ENCODE measurements at places on chromosomes 2 and 18. TPM values are rescaled to one million over a fixed set of nuclear protein-coding genes. Genes with fewer than 3 reads are reported as not detected.

DNA sequence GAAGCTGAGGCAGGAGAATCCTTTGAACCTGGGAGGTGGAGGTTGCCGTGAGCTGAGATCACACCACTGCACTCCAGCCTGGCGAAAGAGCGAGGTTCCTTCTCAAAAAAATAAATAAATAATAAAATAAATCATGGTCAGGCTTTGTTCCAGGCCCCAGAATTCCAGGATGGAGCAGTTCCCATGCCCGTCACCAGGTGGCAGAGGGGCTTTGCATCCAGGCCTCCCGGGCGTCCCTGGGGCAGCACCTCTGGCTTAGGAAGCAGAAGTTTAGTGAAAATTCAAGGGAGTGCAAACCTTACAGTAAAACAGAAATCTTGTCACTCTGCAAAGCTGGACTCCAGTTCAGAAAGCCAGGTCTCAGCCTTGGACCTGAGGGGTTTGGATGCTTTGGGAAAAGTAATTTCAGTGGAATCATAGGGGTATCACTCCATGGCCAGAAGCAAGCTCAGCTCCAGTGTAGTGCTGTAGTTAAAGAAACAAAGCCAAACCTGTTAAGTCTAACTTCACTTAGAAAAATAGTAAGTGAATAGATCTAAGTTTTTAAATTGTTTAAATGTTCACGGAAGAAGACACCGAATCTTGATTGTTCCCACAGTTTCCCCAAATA lies 512.7 kb downstream of the CMPK2 start:
- H3K27me3 ChIP-seq: no peaks in the 10 kb centered on the region
- H3K36me3 ChIP-seq: no peaks in the 10 kb centered on the region
- H3K4me1 ChIP-seq: no peaks in the 10 kb centered on the region
- DNase-seq: no peak

DNA sequence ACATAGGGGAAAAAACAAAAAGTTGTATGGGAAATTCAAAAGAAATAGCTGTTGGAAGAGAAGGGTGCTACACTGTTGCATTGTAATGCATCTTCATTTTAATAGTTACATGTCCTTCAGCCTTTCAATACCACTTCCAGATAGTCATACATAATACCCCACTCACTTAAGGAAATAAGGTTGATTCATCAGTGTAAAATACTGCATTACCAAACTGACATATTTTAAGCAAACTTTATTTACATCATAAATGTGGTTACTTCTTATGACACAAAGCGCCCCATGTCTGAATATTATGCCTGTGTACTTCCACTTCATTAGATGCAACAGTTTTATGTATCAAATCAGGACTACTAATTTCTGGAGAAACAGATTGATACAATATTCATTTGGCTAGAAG lies 4.5 kb downstream of the RBMS1 start:
- no peak overlapping the region for H3K27ac ChIP-seq
- no peaks in the 10 kb centered on the region for H3K36me3 ChIP-seq
- no peak for DNase-seq
- peaks cover 11% of the 10 kb centered on the region for H3K4me1 ChIP-seq

DNA sequence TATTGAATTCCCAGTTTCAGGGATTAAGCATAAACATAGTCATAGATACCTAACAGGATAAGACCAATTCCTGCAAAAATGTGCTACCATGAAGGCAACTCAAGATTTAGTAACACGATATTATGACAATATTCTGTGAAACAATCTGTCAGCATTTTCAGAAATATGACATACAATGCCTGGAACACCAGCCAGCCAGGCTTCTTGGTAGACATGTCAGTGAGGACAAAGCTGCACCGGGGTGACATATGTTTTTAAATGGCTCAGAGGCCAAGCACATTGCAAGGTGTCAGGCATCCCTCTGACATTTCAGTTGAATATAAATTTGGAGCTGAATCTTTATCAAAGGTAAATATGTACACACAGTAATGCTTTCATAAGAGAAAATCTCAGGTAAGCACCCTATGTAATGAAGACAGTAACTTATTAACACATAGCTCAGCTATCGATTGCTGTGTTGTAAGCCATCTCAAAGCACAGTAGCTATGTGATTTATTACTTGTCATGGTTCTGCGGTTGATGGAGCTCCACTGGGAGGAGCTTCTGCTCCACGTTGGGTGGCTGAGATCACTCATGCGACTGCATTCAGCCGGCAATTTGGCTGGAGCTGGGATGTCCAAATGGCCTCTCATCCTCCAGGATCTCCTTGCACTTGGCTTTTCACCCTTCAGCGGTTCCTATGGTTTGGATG lies 31.9 kb upstream of the EML6 start:
- DNase-seq: no peak
- H3K4me1 ChIP-seq: no peaks in the 10 kb centered on the region
- no peaks in the 10 kb centered on the region for H3K27me3 ChIP-seq
- H3K36me3 ChIP-seq: no peaks in the 10 kb centered on the region
- H3K4me3 ChIP-seq: no peak overlapping the region
- no peak overlapping the region for H3K27ac ChIP-seq

GRCh38 chr18:68840554-68841263 lies 42.8 kb downstream of the CCDC102B start:
- H3K4me1 ChIP-seq: no peaks in the 10 kb centered on the region
- no peaks in the 10 kb centered on the region for H3K36me3 ChIP-seq
- no peak overlapping the region for H3K27ac ChIP-seq
- no peaks in the 10 kb centered on the region for H3K27me3 ChIP-seq

GRCh38 chr2:235413064-235413463 lies 80.8 kb upstream of the AGAP1 start:
- no peaks in the 10 kb centered on the region for H3K36me3 ChIP-seq
- H3K4me1 ChIP-seq: no peaks in the 10 kb centered on the region
- no peak for DNase-seq
- H3K4me3 ChIP-seq: no peak overlapping the region
- H3K27ac ChIP-seq: no peak overlapping the region

- H3K4me1 ChIP-seq: peaks cover 49% of the 10 kb centered on the region
- H3K4me3 ChIP-seq: no peak overlapping the region
- peak overlapping the region; percentile 98 for H3K27ac ChIP-seq
Measured at GRCh38 chr2:88074150-88074549, 6.5 kb downstream of the SMYD1 start.

DNA sequence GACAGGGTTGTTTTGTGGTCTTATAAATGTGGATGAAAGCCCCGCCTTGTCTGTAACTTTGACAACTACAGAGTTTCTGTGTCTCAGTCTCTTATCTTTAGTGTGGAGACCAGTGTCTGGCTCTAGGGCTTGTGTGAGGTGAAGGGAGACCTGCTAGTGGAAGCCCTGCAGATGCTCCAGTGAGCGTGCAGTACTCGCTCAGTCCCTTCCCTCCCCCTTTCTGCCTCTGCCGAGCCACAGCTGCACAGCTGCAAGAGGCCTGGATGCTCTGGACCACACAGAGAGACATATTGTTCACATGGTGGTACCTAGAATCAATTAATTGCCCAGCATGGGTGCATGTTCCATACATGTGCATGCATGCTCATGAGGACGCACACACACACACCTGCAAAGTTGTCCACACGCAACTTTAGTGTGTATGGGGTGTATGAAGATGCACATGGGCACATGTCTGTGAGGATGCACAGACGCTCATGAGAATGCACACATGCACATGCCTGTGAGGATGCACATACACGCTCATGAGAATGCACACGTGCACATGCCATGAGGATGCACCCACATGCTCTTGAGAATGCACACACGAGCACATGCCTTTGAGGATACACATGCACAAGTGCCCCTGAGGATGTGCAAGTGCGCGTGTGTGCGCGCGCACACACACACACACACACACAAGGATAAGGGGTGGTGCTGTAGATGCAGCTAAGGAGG lies 282.1 kb upstream of the HS6ST1 start:
- H3K4me3 ChIP-seq: no peak overlapping the region
- H3K36me3 ChIP-seq: no peaks in the 10 kb centered on the region
- H3K27me3 ChIP-seq: peaks cover 58% of the 10 kb centered on the region
- DNase-seq: no peak
- H3K4me1 ChIP-seq: no peaks in the 10 kb centered on the region

GRCh38 chr2:127516041-127516762 lies 10.1 kb downstream of the IWS1 start:
- no peak for DNase-seq
- no peaks in the 10 kb centered on the region for H3K36me3 ChIP-seq
- H3K4me1 ChIP-seq: peaks cover 7% of the 10 kb centered on the region
- H3K4me3 ChIP-seq: no peak overlapping the region
- peak overlapping the region; percentile 14 for H3K27ac ChIP-seq
- no peaks in the 10 kb centered on the region for H3K27me3 ChIP-seq

DNA sequence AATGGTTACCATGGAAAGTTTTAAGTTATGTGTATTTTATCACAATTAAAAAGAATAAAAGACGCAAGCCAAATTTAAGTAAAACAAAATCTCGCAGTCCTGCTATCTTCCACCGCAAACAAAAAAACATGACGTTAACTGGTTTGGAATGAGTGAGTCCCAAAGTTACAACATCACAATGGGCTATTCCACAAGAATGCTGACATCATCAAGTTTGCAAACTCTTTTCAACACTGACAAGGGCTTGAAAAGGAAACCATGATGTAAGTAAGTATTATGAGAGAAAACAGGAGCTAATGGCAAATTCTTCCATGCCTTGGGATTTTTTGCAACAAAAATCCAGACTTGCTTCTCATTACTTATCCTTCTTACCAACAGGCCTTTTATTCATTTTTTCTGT lies 31.1 kb downstream of the SIGLEC15 start:
- H3K4me1 ChIP-seq: peaks cover 9% of the 10 kb centered on the region
- peak; percentile 97 for DNase-seq
- H3K4me3 ChIP-seq: no peak overlapping the region
- no peak overlapping the region for H3K27ac ChIP-seq
- no peaks in the 10 kb centered on the region for H3K27me3 ChIP-seq

GRCh38 chr2:96907115-96908041 lies 37.5 kb upstream of the SEMA4C start:
- peak overlapping the region; percentile 94 for H3K27ac ChIP-seq
- peak; percentile 63 for DNase-seq
- H3K4me1 ChIP-seq: peaks cover 34% of the 10 kb centered on the region
- no peaks in the 10 kb centered on the region for H3K36me3 ChIP-seq
- H3K4me3 ChIP-seq: no peak overlapping the region

DNA sequence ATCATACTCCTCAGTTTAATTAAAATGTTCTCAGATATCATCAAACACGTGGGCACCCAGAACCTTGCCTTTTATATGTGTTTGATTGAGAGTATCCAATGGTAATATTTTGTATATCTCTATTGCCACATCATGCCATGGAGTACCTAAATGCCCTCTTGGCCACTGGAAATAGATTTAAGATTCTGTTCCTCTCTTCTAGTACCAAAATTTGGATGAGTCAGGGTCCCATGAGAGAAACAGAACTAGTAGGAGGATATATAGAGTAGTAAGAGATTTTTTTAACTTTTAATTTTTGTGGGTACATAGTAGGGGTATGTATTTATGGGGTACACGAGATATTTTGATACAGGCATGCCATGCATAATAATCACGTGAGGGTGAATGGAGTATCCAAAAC lies 9.6 kb upstream of the ZAP70 start:
- H3K4me3 ChIP-seq: no peak overlapping the region
- no peak for DNase-seq
- no peaks in the 10 kb centered on the region for H3K27me3 ChIP-seq
- H3K27ac ChIP-seq: no peak overlapping the region

- H3K36me3 ChIP-seq: no peaks in the 10 kb centered on the region
- H3K27ac ChIP-seq: no peak within 1 kb of the TSS
- peaks cover 28% of the 10 kb centered on the region for H3K27me3 ChIP-seq
- H3K4me1 ChIP-seq: no peaks in the 10 kb centered on the region
Measured at GRCh38 chr2:142131010-142131669, at the start of gene LRP1B. TSS of gene LRP1B (minus strand) at chr2:142131016. CDS start at chr2:142130729, 287 bp downstream.

DNA sequence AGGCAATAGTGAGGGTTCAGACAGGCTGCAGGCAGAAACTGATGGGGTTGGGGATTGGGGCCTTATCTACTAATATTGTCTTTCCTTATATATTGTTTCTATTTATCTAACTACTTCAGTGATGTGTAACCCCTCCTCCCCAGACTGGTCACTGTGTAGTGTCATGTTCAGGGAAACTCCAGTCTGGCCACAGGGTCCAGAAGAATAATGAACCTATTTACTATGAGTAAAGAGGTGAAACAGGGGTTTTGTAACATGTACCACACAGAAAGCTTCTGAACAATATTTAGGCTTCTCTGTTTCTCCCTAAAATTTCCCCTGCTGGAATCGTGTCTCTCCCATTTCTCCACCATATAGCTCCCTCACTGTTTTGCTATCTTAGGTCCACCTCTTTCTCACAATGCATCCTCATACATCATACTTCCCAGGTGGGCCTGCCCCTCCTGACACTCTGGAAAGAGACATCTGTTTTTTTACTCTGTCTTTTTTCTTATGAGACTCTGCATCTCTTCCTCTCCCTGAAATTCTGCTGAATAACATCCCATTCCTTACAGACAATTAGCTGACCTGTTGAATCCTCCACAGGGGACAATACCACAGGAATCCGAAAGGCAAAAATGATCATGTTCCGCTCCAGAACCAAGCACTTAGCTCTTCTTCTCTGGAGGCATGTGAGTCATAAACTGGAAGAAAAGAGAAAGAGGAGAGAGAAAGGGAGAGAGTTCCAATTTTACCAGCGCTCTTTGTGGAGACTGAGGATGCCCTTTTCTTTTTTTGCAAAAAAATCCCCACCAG lies 154.8 kb downstream of the ZEB2 start:
- no peak for DNase-seq
- H3K36me3 ChIP-seq: no peaks in the 10 kb centered on the region
- H3K4me3 ChIP-seq: no peak overlapping the region
- H3K4me1 ChIP-seq: no peaks in the 10 kb centered on the region

GRCh38 chr18:33051407-33051806 lies 278.6 kb upstream of the KLHL14 start:
- no peak for DNase-seq
- no peak overlapping the region for H3K27ac ChIP-seq
- H3K36me3 ChIP-seq: no peaks in the 10 kb centered on the region
- H3K27me3 ChIP-seq: no peaks in the 10 kb centered on the region

- no peaks in the 10 kb centered on the region for H3K36me3 ChIP-seq
- DNase-seq: no peak
- H3K27me3 ChIP-seq: peaks cover 3% of the 10 kb centered on the region
- H3K4me1 ChIP-seq: no peaks in the 10 kb centered on the region
- H3K27ac ChIP-seq: no peak overlapping the region
Measured at GRCh38 chr18:59202258-59202820, 17.6 kb upstream of the GRP start.

- H3K4me1 ChIP-seq: peaks cover 32% of the 10 kb centered on the region
- peak overlapping the region; percentile 83 for H3K27ac ChIP-seq
- peak; percentile 83 for DNase-seq
- H3K27me3 ChIP-seq: no peaks in the 10 kb centered on the region
- H3K4me3 ChIP-seq: peak overlapping the region; percentile 8
- no peaks in the 10 kb centered on the region for H3K36me3 ChIP-seq
Measured at GRCh38 chr2:222399038-222399783, 25.1 kb upstream of the SGPP2 start.

GRCh38 chr2:157233506-157233905 lies 24.0 kb upstream of the GALNT5 start:
- H3K4me1 ChIP-seq: no peaks in the 10 kb centered on the region
- no peak overlapping the region for H3K4me3 ChIP-seq

- H3K4me3 ChIP-seq: no peak overlapping the region
- no peak for DNase-seq
- no peaks in the 10 kb centered on the region for H3K4me1 ChIP-seq
- H3K27me3 ChIP-seq: no peaks in the 10 kb centered on the region
- no peak overlapping the region for H3K27ac ChIP-seq
Measured at GRCh38 chr2:200622106-200622505, 36.3 kb downstream of the AOX1 start.

Gene CHST9
- not detected for polyA plus RNA-seq

Gene ERFE
- 2.0 TPM for polyA plus RNA-seq

Gene SERPINB12
- not detected for polyA plus RNA-seq

Gene SGPP2
- 11.6 TPM for polyA plus RNA-seq

Gene BOLL
- 0.21 TPM for polyA plus RNA-seq

Gene PLGLB2
- polyA plus RNA-seq: 0.60 TPM

Gene HOXD13
- polyA plus RNA-seq: not detected
